ENCODE measurements at places on chromosomes 12 and 14. TPM values are rescaled to one million over a fixed set of nuclear protein-coding genes. Genes with fewer than 3 reads are reported as not detected.

The FOXN4 gene
- total RNA-seq, result not detected

The SLC8B1 gene
- 8.0 TPM for total RNA-seq

DNA sequence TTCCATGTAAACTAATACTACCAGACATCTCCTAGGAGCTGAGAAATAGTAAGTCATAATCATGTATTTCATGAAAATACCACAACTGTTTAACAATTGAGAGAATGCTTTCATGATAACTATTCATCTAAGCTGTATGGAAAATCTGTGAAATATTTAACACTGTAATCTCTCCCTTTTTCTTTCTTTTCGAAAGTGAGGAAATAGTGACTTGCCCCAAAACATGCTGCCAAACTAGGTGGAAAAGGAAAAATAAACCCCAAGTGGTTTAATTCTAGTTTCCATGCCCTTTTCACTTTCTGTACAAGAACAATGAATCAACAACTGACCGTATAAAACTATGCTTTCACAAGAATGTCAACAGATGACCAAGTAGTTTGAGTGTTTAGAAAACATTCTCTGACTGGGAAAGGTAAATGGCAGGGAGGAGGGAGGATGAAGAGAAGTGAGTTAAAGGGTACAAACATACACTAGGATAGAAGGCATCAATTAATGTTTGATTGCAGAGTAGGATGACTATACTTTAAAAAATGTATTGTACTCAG, 147.5 kb upstream of the AVPR1A start:
- no peak for DNase-seq

DNA sequence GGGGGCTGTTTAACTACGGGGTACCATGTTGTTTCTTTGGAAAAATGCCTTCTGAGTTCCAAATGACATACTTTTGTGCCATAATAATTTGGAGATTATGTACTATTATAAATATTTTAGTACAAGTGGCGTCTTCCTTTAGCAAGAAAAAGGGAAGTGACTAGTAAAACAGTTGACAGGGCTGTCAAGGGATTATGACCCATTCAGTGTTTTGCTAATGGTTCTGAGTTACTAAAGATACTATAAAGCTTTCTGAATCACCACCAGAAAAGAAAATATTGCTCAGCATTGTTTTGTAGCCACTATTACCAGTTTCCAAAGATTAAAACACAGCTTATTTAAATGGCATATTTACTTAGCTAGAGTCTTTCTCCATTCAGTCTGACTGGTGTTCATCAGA, 334.9 kb downstream of the SNAPC1 start:
- peak; percentile 18 for DNase-seq

The ALDH2 gene
- total RNA-seq, result 20.5 TPM

DNA sequence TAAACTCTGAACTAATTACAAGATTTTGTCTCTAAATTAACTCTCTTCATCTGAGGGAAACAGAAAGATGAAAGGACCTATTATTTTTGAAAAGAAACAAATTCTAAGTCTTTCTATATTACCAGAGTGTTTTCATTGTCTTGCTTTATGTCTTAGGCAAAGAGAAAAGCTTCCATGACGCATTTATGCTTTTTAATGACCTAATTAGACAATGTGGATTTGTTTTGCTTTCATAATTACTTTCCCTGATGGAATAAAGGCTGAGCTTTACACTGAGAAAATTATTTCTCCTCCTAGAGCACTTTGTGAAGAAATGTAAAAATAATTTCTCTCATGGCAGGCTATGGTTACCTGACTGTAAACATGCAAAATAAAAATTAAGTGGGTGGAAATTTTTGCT, 138.0 kb upstream of the SLCO1C1 start:
- no peak for DNase-seq

The TRHDE gene
- 9.1 TPM for total RNA-seq

GRCh38 chr12:53777412-53777811, 25.6 kb upstream of the CISTR start:
- no peak for DNase-seq

GRCh38 chr14:56858422-56858821, 48.1 kb upstream of the OTX2 start:
- DNase-seq, result no peak

DNA sequence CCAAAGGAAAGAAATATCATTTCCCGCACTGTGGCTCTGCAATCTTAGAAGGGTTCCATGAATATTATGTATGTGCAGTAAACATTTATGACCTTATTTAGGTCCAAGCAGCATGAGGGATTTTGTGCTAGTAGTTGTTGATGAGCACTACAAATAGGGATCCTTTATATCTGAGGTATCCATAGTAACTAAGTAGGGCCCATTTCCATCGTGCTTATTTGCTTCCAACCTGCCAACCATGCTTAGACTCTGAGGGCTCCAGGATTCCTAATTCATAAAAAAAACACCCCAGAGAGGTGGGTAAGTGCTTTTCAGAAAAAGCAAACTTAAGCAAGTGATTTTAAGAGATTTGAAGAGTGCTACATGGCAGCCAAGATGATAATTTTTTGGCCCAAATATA, 39.7 kb downstream of the HMGA2 start:
- DNase-seq, result no peak

- no peak for DNase-seq
These were observed 1.3 kb upstream of the DYRK2 start for GRCh38 chr12:67647181-67647798.

The ACSS3 gene
- total RNA-seq, result 2.6 TPM

GRCh38 chr12:26245175-26245942, 50.0 kb downstream of the SSPN start:
- DNase-seq, result no peak

- DNase-seq, result no peak
These were observed 95.2 kb downstream of the EGLN3 start for GRCh38 chr14:33855672-33856071.

- DNase-seq, result peak; percentile 70
These were observed 13.1 kb downstream of the KRT5 start for GRCh38 chr12:52506858-52507715.

The PPP1R1A gene
- total RNA-seq, result not detected

DNA sequence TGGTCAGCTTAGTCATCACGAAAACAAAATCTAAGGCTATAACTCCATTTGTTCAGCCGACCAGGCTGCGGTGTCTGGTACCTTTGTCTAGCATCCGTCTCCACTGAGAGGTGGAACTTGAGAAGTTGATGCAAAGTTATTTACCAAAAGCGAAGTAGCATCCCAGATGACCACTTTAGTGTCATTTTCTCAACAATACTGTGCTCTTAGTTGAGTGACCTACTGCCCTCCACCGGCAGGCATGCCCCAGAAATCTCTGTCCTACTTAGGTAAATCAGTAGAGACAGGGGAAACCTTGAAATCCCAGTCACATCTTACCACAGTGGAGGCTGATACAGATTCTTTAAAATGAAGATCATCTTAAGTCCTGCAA, 1.3 kb upstream of the ST8SIA1 start:
- DNase-seq, result no peak

DNA sequence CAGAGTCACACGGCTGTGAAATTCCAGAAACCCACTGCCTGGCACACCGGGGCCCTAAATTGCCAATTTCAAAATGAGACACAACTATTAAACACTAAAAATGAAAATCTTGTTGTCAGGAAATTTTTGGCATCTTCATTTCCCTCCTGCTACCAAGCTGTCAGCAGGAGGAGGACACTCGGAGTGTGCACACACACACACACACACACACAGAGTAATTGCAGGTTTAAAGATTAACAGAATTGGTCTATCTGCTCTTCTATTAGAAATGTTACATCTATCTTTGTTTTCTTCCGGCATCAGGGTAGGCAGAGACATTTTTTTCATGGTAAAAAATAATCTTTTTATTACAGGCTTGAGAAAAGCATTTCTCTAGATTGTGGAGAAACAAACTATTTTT, 314.2 kb downstream of the EGLN3 start:
- DNase-seq, result no peak

The FGD6 gene
- 5.4 TPM for total RNA-seq

The KIF21A gene
- 4.7 TPM for total RNA-seq

DNA sequence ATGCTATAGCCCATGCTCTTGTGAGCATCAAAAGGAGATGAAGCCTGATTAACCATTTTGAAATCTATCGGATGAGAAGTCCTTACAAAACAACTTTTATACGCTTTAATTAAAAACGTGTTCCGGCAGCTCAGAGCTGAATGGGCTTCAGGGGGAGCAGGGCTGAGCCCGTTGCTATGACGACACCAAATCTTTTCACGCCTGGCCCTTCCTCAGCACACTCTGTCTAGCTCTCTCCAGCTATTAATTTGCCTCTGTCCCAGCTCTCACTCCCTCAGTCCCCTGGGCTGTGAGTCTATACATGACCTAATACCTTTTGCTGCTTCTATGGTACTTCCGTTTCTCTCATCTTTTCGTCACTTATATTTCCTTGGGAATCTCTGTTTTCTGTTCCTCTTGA, 15.8 kb downstream of the FOXA1 start:
- no peak for DNase-seq

- peak; percentile 9 for DNase-seq
These were observed 40.7 kb upstream of the TCL1B start for GRCh38 chr14:95645389-95645996.

The KRT6C gene
- not detected for total RNA-seq

DNA sequence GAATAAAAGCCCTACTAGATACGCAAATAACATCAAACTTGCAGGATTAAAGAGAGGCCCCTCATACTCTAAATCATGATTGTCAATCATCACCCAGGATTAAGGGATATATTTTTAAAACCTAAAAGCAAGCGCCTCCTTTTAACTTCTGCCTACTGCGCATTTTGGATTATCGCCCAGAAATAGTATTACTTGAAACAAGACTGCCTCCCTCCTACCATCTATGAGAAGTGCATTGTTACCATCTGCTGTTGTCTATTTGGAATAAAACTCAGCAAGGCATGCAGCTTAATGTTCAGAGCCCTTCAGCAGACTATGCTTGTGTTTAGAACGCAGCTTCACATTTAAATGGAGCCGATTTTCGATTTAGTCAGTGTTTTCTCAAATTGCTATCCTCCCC, 79.6 kb downstream of the EXOC5 start:
- DNase-seq, result peak; percentile 17

DNA sequence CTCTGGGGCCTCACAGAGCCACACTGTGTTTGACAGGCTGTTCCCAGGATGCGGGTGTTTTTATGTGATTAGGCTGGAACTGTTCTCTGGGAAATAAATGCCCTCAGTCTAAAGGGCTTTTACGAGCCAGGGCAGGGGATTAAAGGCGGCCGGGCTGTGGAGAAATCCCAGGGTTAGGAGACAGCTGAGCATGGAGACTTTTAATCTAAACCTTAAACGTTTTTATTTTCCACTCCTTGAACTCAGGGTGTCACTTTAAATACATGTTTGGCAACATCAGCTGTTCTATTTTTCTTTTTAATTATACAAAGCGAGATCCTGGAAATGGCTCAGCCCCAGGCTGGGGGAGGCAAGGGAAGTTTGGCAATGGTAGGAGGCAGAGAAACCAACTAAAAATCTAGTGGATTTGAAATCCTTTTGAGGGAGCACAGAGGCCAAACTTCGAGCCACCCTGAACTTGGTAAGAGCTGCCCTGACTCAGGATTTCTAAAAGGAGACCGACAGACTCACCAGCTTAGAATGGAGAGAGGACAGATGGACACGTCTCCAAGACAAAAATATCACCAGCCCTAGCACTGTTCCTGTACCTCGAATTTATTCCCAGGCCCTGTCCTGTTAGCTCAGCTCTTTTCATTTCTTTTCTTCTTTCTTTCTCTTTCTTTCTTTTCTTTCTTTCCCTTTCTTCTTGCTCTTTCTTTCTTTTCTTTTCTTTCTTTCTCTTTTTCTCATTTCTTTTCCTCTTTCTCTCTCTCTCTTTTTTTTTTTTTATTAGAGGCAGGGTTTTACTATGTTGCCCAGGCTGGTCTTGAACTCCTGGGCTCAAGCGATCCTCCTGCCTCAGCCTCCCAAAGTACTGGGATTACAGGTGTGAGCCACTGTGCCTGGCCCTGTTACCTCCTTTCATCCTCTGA, 15.8 kb upstream of the ORAI1 start:
- no peak for DNase-seq

The PLA2G1B gene
- total RNA-seq, result not detected

DNA sequence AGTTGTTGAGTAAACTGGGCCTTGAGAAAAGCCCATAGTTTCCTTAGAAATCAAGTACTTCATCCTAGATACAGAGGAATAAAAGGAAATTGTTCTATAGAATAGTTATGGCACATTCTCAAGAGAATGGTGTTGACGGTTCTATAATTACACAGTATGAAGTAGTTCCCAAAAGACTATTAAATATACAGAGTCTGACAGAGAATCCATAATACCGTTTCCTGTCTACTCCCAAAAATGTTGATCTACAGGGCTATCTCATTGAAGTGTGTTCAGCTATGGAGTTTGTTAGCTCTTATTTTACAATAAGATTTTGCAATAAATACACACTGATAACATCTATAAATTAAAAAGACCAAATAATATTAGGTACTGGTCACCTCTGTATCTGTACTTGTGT, 799.7 kb downstream of the RPS29 start:
- DNase-seq, result no peak
